ENCODE measurements at places on chromosomes 6 and 20.

- DNase-seq = no peak
Observed at GRCh38 chr20:40441771-40442170, 247.3 kb downstream of the MAFB start.

GRCh38 chr6:31305703-31306219 lies 33.9 kb upstream of the HLA-C start:
- no peak for DNase-seq

DNA sequence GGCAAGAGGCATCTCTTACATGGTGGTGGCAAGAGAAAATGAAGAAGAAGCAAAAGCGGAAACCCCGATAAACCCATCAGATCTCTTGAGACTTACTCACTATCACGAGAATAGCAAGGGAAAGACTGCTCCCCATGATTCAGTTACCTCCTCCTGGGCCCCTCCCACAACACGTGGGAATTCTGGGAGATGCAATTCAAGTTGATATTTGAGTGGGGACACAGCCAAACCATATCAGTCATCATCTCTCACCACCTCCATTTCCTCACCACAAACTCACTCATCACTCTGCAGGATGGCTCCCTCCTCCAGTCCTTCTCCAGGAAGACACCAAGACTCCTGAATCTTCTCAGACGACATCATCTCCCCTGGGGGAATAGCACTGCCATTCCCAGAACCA lies 25.8 kb upstream of the SLC16A10 start:
- DNase-seq = no peak

DNA sequence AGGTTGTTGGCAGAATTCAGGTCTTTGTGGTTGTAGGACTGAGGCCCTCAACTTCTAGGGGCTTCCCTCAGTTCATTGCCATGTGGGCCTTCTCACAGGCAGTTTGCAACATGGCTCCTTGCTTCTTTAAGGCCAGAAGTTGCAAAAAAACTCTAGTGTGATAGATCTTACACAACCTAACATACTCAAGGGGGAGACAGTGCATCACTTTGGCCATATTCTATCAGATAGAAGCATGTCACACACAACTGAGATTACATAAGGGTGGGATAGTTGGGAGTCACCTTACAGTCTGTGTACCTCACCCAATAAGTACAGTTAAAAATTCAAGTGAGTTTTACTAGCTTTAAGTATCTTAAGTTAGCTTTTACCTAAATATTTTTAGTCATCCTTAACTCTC lies 1.6 kb downstream of the SIRPD start:
- no peak for DNase-seq
